Suppressor macrophage treated with lipopolysaccharide for 1 hour (primary cell): ENCODE measurements at places on chromosomes 2 and 18.
A peak's percentile ranks its signal among the peaks of the same experiment; 100 is the strongest.

DNA sequence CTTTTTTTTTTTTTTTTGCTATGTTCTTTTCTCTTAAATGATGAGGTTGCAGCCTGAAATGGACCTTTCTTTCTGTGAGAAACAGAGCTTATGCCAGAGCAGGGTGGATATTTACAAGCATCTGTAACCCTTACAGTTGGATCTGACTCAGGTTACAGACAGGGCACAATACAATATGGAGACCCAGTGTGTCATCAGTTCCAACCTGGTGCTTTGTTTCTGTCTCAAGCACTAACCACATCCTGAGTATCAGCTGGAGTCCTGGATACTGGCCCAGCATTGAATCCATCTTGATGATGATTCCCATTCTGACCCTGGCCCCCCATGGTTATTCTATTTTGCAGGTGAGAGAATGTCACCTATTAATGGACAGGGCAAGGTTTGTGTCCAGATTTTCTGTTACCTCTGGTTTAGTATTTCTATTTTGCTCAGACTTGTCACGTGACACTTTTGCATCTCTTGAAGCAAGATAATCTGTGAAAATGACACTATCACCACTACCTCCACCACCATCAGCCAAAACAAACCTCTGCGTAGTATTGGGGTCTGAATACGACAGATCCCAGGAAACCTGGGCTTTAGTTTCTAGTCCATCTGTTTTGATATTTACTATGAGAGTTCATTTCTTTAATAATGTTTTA, 174.0 kb downstream of the CCDC85A start:
- no peak for DNase-seq

DNA sequence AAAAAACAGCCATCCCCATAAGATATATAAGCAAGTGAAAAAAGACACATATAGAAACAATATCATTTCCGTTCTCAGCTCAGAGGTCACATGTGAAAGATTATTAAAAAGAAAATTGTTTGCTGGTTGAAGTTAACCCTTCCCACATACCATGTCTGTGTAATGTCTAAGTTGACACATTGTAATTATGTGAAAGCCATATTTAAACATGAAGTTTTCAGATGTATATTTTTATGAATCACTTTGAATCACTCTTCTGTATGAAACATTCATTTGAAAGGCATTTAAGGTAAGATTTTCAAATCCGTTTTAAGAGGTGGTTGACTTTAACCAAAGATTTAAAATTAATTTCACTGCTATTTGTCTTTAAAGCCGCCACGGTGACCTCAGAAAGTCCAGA, 441.9 kb downstream of the RND3 start:
- DNase-seq, result no peak

- DNase-seq, result no peak
These were observed 168.9 kb downstream of the ANTXR1 start for GRCh38 chr2:69181806-69182427.

GRCh38 chr2:41879235-41879916, 168.4 kb upstream of the PKDCC start:
- no peak for DNase-seq

DNA sequence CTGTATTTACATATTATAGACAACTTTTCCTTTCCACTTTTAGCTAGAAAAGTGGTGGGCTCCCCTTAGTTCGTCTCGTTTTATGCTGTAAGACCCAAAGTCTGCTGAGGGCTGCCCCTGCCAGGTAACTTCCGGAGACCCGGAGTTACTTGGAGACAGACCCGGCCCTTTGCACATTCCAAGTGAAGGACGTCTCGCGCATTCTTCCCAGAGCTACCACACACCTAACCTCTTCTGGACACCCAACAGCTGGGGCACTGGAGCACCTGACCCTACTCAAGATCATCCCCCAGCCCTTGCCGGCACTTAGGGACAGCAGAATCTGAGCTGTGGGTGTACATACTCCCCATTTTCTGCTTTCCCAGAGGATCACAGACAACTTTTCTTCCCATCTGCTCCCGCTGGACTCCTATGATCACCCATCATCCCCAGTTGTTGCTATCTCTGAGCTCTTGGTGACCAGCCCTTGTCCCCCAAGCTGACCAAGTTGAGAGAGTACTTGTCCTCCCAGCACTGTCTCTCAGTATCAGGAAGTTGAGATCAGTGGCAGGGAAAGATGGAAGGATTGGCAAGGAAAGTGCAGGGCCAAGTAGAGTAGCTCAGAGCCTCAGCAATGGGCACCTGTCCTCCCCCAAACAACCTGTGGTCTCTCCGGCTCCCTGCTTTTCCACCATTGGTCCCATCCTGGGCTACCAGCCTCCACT, 8.4 kb upstream of the SATB2 start:
- no peak for DNase-seq

DNA sequence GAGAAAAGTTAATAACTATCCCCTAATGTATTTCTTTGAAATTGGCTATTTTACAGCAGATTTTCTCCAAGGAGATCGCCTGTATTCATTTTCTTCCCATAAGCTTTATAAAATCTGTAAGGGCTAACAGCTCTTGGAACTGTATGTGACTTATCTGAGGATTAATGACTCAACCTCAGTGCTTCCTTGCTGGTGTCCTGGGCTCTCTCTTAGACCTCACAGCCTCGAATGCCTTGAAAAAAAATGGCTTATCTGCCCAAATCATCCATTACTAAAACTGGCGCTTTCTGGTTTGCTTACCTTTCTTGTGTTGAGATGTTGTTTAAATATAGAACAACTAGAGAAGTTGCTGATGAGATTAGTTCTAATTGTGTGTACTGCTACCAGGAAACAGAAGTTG, 713.6 kb downstream of the SLC4A3 start:
- DNase-seq, result no peak

GRCh38 chr2:102803897-102804217, 42.0 kb downstream of the TMEM182 start:
- DNase-seq, result no peak

- DNase-seq, result no peak
These were observed 18.6 kb downstream of the COLEC11 start for GRCh38 chr2:3613524-3613905.

GRCh38 chr2:41736586-41736985, 311.2 kb upstream of the PKDCC start:
- DNase-seq, result no peak

DNA sequence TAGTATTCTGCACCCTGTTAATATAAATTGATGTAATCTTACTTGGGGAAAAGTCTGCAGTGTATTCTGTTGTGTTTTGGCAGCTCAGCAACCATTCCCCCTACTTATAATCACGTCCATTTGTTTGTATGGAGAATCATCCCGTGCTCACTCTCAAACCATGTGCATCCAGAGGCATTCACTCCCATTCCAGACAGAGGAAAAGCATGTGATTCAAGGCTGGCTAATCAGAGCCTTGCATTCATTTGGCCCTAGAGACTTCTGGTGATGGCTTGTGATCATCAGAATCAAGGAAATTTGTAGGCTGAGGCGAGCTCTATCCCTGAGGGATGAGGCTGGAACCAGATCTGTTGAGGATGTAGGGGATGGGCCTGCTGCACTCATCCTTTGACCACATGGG, 5.1 kb upstream of the WIPF1 start:
- DNase-seq, result no peak

- peak; percentile 93 for DNase-seq
These were observed 73.9 kb downstream of the NEDD4L start for GRCh38 chr18:58117786-58118403.

DNA sequence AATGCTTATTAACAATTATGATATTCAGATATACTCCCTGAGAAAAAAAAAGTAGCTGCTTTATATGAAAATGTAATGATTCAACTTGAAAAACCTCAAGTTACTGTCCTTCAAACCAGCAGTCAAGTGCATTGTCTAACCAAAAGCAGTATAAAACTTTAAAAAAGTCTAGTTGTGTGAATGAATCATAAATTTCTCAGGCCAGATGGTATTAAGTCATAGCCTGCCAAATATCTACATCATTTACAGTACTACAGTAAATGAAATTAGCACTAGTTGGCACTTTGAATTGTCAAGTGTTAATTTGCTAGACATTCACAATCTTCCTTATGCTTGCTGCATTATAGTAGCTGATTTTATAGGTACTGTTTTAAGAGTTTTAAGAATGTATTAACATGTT, 85.9 kb downstream of the CBLN2 start:
- no peak for DNase-seq

- no peak for DNase-seq
These were observed 7.9 kb downstream of the BOK start for GRCh38 chr2:241566468-241566867.

DNA sequence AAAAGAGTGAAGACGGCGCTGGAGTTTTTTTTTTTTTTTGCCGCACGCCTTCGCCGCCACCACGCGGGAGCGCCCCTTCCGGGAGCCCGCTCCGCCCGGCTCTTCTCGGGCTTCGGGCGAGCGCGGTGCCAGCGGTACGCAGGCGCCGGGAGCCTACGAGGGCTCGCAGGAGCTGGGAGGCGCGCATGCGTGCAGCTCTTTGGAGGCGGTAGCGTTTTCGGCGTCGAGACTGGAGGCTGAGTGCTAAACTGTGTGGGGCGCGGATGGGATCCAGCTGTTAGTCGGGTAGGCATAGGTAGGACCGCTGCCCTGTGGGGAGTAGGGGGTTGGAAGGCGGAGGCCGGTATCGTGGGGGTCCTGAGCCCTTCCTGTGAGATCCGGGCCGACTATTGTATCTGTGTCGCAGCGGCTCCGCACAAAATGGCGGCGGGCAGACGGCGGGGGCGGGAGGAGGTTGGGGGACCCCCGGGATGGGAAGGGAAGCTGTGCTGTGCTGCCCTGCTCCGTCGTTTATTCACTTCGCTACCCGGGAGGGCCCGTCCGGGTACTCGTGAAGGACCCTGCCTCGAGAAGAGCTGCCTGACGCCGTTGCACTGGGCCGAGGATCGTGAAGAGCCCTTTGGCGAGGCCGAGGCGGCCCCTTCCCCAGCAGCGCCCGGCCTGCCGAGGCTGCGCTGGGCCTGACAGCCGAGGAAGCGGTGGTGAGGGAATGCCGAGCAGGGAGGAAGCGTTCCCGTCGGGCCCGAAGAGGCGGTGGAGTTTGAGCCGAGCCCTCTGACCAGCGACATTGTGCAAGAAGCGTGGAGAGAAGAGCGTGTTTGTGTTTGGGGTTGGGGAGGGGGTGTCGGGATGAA, at the start of gene ZNF638:
TSS of gene ZNF638 (plus strand) at position 202 of the 854 bp plus-strand sequence. CDS start 17,173 bp downstream, outside the sequence.
- DNase-seq, result peak; percentile 98

GRCh38 chr2:24920809-24921441, 888 bp upstream of the ADCY3 start:
- DNase-seq, result no peak

- no peak for DNase-seq
These were observed 270.4 kb downstream of the FIGN start for GRCh38 chr2:163465440-163465839.

DNA sequence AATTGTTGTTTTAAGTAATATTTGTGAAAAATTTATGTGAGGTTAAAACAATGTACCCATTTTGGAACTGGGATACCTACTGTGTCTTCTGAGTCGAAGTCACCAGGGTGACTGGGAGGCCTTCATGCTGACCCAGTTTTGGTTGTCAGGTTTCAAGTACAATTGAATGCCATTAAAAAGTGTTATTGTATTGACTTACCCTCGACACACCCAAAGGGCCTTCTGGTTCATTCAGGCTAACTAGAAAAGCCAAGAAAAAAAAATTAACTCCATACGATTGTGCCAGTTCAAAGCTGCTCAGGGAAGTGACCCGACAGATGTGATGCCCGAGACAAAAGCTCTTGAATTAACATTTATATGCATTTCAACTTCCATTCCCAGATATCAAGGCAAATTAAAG, 190.0 kb downstream of the ST6GAL2 start:
- no peak for DNase-seq

DNA sequence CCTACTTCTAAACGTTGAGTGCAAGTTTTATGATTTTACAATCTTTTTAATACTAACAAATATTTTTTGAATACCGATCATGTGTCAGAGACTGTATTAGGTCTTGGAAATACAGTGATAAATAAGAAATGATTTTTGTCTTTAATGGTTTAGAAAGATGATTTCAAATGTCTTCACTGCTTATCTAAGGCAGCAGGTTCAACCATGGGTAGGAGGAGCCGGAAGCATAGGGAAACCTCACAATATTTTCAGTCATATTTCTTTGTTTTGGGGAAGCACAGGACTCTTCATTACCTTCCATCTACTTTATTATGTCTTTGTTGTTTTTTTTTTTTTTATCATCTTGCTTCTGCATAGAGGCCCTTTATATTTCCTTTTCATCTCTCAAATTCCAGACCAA, 165.2 kb upstream of the EPC2 start:
- DNase-seq, result no peak

GRCh38 chr2:232886632-232887031, 16.6 kb downstream of the SNORC start:
- no peak for DNase-seq

DNA sequence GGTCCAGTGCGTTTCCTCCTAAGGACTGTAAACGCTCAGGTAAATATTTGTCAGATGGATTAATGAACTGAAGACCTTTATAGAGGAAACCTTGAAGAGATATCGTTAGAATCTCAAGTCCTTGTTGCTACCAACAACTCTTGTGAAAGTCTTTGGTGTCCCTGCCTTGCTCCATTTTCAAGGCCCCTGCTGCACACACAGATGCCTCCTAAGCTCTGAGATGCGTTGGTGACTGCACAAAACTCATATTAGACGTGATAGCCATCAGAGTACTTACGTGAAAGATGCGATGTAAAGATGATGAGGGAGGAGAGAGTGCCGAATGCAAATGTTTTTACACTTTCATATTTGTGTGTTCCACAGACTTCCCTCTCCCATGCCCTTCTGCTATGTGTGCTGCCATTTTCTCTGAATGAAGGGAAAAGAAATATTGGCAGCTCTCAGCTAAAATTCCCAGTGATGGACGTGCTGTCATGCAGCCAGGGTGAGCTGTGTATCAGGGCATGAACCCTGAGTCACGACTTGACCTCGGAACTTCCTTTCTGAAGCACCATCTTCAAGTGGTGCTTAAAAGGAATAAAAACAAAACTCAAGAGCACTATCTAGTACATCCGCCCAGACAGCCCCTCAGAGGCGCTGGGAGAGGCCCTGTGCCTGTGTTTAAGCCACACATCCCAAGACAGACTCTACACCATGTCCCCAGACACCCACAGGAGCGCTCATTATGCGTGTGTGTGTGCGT, 117.4 kb downstream of the FAM210A start:
- DNase-seq, result peak; percentile 91
